ENCODE measurements at places on chromosomes 12 and 14. TPM values are rescaled to one million over a fixed set of nuclear protein-coding genes. Genes with fewer than 3 reads are reported as not detected.

- H3K4me1 ChIP-seq: no peaks in the 10 kb centered on the region
- H3K27ac ChIP-seq: no peak overlapping the region
- no peak overlapping the region for H3K4me3 ChIP-seq
- no peaks in the 10 kb centered on the region for H3K36me3 ChIP-seq
These were observed 41.7 kb upstream of the ITPR2 start for GRCh38 chr12:26874501-26875296.

Gene AGAP2
- 5.0 TPM for polyA plus RNA-seq

GRCh38 chr12:109228664-109229063, 80.4 kb downstream of the FOXN4 start:
- no peak overlapping the region for H3K27ac ChIP-seq
- DNase-seq: no peak
- no peaks in the 10 kb centered on the region for H3K4me1 ChIP-seq
- no peak overlapping the region for H3K4me3 ChIP-seq
- peaks cover 20% of the 10 kb centered on the region for H3K36me3 ChIP-seq
- H3K27me3 ChIP-seq: no peaks in the 10 kb centered on the region

DNA sequence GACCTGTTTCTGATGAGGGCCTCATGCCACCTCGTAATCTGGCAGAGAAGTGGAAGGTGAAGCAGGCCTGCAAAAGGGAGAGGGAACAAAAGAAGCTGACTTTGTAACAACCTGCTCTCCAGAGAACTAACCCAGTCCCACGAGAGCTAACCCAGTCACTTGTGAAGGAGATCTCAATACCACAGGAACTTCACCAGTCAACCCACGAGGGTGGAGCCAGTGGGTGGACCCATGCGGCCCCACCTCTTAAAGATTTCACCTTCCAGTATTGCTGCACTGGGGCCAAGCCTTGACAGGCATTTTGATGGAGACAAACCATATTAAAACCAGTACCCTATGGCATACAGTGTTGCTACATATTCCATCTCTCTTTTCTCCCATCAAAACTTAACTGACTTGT, 55.1 kb downstream of the SERPINA10 start:
- H3K4me3 ChIP-seq: no peak overlapping the region
- no peaks in the 10 kb centered on the region for H3K36me3 ChIP-seq
- H3K27ac ChIP-seq: no peak overlapping the region
- H3K27me3 ChIP-seq: peaks cover 2% of the 10 kb centered on the region

Gene LLPH
- polyA plus RNA-seq: 52.4 TPM
